NCI-H1436 treated with DMSO at 0.1 percent for 48 hours (cell line): ENCODE measurements at places on chromosomes 6 and 20.

DNA sequence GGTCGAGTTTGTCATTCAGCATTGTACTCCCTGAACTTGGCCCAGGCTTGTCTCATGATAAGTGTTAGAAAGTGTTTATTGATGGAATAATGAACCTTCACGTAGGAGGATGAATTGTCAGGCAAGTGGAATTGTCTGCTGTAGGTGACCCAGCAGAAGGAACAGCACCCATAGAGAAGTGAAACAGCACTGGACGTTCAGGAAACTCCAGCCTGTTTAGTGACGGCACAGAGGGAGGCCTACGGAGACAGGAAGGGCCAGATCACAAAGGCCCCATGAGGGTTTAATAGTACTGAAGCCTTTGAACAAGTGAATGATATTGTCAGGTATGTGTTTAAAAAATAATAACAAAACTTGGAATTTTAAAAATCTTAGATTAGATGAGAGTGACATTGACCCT, 2.9 kb downstream of the STX11 start:
- no peak for DNase-seq

DNA sequence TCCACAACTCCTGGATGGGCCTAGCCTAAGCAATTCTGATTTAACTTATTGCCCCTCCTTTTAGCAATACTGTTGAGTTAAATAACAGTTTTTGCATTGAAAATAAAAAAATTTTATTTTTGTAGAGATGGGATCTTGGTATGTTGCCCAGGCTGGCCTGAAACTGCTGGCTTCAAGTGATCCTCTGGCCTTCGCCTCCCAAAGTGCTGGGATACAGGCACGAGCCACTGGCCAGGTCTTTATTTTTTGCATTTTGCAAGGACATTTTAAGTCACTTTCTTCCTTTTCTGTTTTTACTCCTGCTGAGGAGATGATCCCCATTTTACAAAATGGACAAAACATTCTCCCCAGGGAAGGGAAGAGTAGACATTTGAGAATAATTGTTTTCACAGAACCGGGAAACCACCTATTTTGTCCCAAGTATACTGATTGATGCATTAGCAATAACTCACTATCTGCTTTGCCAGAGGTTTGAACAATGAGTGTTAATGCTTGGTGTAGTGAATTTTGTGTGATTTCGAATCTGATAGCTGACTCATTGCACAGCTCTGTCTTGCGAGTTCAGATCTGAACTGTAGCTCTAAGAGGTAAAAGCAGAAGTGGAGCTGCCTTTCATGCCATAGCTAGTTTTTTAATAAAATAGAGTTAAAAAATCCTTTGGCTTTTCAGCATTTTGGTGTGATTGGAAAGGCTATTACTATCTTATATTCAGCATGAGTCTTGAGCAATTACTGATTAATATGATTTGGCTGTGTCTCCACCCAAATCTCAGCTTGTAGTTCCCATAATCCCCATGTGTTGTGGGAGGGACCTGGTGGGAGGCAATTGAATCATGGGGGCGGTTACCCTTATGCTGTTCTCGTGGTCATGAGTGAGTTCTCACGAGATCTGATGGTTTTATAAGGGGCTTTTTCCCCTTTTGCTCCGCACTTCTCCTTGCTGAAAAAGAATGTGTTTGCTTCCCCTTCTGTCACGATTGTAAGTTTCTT, 20.9 kb downstream of the IGF2R start:
- DNase-seq: no peak

DNA sequence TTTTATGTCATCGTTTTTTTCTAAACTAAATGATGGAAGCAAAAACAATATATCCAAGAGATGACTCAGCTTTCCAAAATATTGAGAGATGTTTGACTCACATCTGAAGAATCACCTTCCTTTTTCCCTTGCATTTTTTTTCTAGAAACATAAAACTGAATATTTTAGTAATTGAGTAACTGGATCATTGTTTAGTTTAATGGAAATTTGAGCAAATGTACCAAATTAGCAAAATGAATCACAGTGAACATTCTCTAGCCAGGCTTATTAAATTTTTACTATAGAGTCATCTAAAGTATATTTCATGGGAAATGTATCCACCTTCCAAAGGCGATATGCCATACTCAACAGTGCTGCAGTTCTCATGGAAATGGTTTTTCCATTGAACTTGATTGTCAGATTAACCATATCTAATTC, 145.5 kb downstream of the TENT5A start:
- DNase-seq: no peak

- no peak for DNase-seq
Observed at GRCh38 chr6:157596461-157596860, 215.5 kb downstream of the ZDHHC14 start.

- DNase-seq: no peak
Observed at GRCh38 chr6:37134396-37135191, 35.4 kb upstream of the PIM1 start.
